ENCODE measurements at places on chromosomes 2 and 18.
A peak's percentile ranks its signal among the peaks of the same experiment; 100 is the strongest.

- DNase-seq, result no peak
Observed at GRCh38 chr2:120103723-120104467, 91.0 kb downstream of the EPB41L5 start.

DNA sequence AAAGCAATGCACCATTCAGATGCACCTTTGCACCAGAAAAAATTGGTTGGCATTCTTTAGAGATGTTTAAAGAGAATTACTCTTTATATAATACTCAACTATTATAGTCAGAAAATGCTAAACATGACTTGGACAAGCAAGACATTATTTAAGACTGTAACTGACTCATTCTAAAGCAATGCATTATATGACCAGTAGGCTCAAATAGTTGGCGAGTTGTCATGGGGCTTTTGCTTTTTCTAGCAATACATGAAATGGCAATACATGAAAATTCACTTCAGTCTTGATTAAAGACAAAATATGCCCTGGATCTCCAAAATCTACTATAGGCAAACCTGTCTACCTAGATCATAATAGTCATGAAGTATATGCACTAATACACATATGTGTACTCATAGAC is 216.9 kb upstream of the VWC2L start:
- peak; percentile 49 for DNase-seq

GRCh38 chr18:13273800-13274199 is 55.2 kb downstream of the LDLRAD4 start:
- no peak for DNase-seq

- DNase-seq, result peak; percentile 56
Observed at GRCh38 chr2:69164061-69164778, 151.2 kb downstream of the ANTXR1 start.

- DNase-seq, result no peak
Observed at GRCh38 chr2:71462056-71462605, 8.8 kb downstream of the DYSF start.

GRCh38 chr2:113848758-113849415 is 41.0 kb upstream of the ACTR3 start:
- DNase-seq, result no peak

- DNase-seq, result no peak
Observed at GRCh38 chr2:70141902-70142589, 48.8 kb downstream of the C2orf42 start.

GRCh38 chr18:33114749-33115148 is 325.8 kb downstream of the CCDC178 start:
- no peak for DNase-seq

DNA sequence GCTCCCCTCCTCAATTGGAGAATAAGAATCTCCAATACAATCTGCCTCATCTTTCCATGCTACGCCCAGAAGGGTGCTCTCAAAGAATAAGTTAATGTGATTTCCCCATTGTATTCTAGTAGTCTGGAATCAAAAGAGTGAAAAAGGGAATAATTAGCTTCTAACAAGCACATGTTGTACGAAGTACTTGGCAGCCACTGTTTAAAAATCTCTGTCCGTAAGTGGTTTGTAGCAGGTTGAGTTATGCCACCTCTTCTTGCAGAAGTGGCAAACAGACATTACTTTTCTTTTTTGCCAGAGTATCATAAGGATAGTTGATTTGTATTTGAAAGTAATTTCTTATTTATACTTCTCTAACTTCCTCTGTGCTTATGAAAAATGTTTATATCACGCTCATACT is 184.7 kb downstream of the CD226 start:
- DNase-seq, result no peak

DNA sequence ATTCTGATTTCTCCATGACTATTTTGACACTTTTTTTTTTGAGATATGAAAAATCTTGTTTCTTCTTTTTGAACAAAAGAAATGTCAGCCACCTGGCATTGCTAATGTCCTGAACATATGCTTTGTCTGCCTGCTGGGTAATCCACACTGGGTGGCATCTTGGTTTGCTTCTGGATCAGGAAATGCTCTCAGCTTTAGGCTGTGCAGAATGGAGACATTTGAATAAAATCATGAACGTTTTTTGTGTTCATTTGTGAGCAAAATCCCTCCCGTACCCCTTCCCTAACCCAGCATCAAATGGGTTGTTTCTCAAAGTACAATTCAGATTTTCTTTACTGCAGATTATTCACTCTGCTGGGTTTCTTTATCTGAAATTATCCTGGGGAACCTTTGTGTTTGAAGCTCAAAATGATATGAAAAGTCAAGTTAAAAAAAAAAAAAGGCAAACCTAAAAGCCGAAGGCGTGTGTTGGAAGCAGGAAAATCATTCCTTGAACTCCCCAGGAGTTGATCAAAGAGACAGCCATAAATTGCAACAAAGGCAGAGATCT is 53.4 kb upstream of the KLF7 start:
- no peak for DNase-seq

DNA sequence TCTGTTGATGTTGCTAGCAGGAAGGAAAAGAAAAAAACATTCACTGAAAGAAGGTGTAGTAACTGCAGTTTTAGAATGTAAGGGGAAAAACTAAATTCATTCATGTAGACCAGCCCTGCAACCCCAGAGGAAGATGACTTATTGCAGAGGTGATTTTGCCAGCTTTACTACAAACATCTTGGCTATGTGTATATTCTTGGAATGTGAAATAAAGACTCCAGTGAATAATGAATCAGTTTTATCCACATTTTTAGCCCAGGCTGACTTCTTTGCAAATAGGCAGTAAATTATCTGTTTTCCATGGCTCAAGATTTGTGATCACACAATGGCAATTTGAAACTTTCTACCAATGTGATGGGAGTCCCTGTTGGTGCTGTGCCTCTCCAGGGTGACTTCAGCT is 206.1 kb upstream of the SETBP1 start:
- no peak for DNase-seq

DNA sequence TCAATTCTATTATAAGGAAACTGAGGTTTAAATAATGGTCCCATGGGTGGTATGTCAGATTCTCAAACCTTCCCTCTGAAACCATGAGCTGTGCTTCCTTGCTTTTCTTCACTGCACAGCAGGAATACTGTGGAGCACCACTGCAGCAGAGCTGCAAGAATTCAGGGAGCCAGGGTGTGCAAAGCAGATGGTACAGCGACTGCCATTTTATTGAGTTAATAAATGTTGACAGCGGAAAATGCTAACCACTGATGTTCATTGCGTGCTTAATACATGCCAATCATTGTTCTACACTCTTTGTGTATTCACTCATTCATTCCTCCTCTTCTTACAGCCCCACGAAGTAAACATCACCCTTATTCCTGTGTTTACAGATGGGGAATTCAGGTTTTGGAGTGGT is 152.2 kb upstream of the THSD7B start:
- no peak for DNase-seq

- DNase-seq, result no peak
Observed at GRCh38 chr2:57615855-57616556, 430.6 kb upstream of the VRK2 start.

GRCh38 chr2:208311954-208312353 is 45.9 kb downstream of the PIKFYVE start:
- DNase-seq, result no peak

DNA sequence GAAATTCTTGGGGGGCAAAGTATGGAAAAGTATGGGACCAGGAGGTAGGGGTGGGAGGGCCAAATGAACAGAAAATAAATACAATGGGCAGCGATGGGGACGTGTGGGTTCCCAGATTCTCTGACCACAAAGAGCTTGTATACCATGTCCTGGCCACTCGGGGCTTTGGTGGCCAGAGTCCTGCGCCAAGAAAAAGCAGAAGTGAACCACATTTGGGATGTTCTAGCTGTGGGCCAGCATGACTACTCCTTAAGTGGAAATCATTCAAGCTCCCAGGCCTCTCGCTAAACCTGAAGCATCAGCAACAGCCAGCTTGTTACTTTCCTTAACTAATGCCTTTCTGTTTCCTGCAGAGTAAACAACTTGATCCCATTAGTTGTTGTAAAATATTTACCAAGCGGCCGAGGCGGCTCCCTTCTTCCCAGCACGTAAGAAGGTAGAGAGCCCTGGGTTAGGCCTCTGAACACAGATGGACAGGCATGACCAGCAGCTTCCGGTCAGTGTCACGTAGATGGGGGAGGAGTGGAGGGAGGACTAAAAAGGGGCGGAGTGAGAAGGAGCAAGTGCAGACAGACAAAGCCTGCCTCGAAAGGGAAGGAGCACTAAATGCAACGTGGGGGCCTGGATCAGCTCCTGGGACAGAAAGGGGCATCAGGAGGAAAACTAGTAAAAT is 88.2 kb downstream of the GALNT14 start:
- DNase-seq, result no peak

DNA sequence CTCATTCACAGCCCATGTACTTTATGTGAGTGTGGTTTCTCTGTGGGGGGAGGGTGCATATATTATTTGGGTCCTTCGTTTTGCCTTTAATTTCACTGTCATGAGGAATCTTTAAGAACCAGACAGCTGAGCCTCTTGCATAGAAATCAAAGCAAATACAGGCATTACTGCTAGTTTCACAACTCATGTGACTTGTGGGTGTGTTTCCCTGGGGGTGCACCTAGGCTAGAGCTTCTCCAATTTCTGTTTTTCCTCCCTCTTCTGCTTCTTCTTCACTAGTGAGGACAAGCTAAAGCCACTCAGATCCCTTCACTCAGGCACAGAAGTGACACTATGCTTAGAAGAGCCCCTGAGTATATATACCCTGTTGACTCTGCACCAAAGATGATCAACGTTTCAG is 131.4 kb downstream of the ACOXL start:
- DNase-seq, result no peak

DNA sequence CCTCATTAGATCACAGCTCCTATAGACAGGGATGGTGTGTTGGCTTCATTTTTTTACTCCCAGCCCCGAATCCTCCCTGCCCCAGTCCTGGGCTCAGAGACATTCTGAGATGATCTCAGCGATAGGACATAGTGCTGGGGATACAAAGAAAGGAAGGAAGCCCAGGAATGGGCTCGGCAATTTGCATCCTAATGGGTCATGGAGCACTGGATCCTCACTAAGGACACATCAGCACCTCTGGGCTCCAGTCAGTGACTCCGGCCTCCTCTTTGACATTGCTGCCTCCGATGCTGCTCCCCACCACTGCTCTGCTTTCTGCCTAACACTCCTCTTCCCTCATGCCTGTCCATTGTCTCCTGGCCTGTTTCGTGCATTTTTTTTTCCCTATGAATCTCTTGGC is 489.1 kb downstream of the STK39 start:
- DNase-seq, result no peak

GRCh38 chr2:237199082-237199481 is 113.4 kb downstream of the COPS8 start:
- DNase-seq, result no peak

DNA sequence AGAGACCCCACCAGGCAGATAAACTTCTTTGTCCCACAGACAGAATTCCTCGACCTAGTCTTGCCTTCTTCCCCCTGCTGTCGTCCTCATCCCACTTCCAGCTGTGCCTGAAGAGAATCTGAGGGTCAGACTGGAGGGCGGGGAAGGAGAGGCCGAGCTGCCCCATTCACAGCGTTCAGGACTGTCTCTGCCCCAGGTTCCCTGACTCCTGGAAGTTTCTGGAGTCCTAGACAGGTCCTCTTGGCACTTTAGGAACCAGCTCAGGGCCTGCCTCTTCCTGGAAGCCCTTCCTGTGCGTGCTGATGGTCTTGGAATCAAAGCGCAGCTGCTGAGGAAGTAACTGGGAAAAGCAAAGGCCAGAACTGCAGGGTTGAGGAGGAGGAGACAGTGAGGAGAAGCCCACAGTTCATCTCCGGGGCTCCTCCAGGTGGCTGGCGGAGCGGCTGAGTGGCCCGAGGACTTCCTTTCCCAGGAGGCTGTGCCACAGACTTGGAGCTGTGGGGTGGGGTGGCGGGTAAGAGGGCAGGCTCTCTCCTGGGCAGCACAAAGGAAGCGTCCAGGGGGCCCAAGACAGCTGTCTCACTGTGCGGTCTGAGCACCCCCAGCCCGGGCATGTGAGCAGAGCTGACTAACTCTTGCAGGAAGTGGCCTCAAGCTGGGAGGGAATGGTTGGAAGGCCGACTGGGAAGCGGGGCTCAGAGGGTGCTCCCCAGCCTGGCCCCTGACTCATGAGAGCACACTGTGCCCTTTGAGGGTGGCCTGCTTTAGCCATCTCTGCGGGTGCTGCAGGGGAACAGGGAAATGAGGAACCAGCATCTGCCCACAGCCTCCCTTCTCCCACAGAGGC is 39.5 kb downstream of the SDC1 start:
- DNase-seq, result no peak

DNA sequence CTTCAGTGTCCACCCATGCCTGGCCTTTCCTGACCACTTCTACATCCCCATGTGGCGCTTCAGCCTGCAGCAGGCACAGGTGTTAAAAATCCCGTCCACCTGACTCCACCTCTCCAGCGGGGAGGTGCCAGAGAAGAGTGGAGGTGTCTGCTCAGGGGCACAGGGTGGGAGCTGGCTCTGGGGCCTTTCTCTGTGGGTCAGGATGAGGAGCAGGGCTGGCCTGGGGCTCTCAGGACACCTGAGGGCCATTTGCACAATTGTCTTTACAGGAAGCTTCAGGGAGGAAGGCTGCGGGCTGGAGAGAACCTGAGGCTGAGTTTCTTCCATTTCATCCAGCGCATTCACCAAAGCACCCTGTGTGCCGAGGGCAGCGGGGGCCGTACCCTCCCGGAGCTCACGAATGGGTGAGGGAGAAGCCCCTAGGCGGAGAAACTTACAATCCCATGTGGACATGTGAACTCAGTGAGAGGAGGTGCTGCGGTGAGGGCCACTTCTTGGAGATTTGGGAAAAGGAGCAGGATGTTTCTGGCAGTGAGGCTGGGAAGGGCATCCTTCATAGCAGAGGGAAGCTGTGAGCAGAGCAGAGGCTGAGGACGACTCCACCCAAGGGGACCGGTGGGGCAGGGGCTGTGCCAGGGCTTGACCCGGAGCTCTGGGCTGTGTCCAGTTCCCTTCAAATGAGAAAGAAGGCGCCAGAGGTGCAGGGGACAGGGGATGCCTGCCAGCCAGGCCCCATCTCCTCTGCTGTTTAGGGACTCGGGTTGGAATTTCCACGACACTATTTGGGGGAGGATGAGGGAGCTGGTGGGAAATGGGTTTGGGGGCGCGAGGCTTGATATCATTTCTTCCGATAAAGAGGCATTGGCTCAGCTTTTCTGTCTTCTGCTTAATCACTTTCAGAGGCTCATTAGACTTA is 155.2 kb upstream of the MYCN start:
- DNase-seq, result no peak

DNA sequence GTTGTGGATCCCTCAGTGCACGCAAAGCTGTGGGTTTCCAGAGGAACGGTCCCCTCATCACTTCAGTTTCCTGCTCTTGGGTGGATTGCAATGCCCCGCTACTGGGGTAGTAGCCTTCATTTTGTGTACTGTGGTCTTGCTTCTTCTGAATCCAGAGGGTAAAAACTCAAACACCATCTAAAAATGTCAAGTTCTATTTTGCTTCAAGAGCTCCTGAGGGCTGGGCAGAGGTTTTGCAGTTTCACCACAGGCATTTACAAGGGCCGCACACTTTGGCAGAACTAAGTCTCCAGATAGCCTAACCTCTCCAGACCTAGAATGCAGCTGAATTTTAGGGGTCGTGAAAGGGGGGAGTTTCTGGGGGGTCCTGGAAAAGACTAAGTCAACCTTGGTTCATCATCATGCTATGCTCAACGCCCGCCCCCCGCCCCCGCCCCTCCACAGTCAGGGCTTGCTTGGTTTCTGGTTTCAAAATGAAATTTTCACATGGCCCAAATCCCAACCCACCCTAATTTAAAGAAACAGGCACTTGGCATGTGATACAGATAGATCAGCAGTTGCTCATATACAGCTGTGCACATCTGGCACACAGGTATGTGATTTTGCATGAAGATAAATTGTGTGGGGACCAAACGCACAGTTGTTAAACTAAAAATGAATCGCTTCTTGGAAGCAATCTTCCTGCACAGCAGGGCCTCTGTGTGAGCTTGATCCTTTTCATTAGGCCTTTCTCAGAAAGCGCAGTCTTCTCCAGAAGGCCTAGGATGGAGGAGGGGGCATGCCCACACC is 329.6 kb downstream of the OSR1 start:
- DNase-seq, result no peak

- DNase-seq, result no peak
Observed at GRCh38 chr18:41320100-41320499, 634.9 kb upstream of the PIK3C3 start.
